ENCODE measurements at places on chromosomes 2 and 18. TPM values are rescaled to one million over a fixed set of nuclear protein-coding genes. Genes with fewer than 3 reads are reported as not detected.

DNA sequence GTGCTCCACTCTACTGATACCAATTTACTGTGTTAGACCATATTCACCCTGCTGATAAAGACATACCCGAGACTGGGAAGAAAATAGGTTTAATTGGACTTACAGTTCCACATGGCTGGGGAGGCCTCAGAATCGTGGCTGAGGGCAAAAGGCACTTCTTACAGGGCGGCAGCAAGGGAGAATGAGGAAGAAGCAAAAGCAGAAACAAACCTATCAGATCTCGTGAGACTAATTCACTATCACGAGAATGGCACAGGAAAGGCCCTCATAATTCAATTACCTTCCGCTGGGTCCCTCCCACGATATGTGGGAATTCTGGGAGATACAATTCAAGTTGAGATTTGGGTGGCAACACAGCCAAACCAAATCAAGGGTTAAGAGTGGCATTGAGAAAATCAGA, 65.2 kb downstream of the LDLRAD4 start:
- H3K4me3 ChIP-seq, result no peak overlapping the region
- H3K4me1 ChIP-seq, result no peaks in the 10 kb centered on the region
- no peak overlapping the region for H3K27ac ChIP-seq
- no peaks in the 10 kb centered on the region for H3K36me3 ChIP-seq
- DNase-seq, result no peak
- no peaks in the 10 kb centered on the region for H3K27me3 ChIP-seq

DNA sequence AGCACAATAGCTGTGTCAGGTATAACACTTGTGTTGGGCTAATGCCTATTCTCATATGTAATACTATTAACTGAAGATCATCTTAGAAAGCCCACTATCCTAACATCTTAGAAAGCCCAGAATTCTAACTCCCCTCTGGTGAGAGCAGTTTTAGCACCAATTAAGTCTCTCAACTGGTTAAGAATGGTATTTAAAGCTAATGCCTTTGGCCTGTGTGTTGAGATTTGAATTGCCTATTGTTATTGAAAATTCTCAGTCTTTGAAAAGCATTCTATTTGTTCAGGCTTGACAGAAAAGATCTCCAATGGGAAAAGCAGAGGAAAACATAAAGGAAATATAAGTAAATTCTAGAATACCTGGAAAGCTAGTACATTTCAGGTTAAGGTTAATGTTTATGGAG, 352.5 kb downstream of the ARHGAP15 start:
- H3K4me1 ChIP-seq, result peaks cover 8% of the 10 kb centered on the region
- H3K36me3 ChIP-seq, result no peaks in the 10 kb centered on the region

DNA sequence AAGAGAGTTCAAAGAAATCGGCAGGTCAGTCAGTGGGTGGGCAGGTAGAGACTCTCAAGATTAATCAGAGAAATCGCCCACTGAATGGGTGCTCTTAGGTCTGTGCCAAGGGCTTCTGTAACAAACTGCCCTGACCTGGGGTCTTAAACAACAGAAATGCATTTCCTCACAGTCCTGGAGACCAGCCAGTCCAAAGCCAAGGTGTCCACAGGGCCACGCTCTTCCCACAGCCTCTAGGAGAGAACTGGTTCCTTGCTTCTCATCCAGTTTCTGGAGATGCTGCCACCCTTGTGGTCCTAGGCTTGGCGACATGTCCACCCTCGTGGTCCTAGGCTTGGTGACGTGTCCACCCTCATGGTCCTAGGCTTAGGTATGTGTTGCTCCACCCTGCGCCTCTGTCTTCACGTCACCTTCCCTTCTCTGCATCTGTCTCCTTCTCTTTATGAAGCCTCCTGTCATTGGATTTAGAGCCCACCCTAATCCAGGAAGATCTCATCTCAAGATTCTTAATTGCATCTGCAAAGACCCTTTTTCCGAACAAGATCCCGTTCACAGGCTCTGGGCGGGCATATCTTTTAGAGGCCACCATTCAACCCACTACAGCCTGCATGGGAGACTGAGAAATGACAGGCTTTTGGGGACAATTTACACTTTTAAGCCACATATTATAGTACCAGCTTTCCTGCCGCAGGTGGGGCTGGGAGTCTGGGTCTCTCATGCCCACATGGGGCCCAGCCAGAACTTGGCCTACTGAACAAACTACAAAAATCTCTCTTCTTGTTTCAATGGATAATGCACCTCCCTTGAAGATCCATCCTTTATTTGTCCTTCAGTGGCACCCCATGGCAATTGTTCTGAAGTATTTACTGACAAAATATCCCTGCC, 161.3 kb downstream of the ASB1 start:
- no peak for DNase-seq
- no peaks in the 10 kb centered on the region for H3K27me3 ChIP-seq
- no peak overlapping the region for H3K4me3 ChIP-seq

DNA sequence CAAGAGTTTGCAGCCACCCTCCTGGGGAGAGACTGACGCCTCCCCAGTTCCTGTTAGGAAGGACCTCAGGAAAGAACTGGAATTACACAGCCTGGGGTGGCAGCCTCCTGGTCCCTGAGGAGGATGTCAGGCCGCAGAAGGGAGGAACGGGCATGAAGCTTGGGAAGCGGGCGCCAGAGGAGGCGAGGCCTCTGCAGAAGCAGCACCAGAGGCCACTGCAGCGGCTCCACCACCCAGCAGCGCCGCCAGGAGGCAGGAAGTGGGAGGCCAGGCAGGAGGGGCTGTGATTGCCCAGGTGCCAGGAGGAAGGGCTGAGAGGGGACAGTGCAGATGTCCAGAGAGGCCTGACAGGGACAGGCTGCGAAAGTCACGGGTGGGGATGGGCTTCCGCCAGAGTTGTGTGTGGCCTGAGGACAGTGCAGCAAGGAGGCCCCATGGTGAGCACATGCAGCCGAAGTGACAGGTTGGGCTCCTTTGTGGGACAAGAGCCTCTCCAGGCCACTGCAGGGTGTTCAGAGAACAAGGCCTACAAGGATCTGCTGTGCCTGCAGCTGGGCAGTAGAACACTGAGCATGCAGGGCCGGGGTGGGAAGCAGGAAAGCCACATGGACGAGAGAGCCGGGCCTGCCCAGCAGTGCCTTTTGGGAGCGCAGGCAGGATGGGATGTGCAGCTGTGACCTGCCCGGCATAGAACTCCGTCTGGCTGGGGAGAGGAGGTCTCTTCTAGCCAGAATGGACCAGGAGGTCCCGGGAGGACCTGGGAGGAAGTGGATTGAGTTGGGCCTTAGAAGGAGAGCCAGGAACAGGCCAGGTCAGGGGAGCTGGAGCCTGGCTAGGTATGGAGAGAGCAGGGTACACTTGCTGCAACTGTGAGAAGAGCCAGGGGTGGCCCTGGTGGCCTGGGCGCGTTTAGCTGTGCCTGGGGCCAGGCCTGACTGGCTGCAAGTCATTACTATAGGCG, 39.1 kb upstream of the ALPP start:
- H3K27ac ChIP-seq, result no peak overlapping the region
- no peaks in the 10 kb centered on the region for H3K4me1 ChIP-seq
- no peaks in the 10 kb centered on the region for H3K27me3 ChIP-seq
- no peak overlapping the region for H3K4me3 ChIP-seq
- peaks cover 22% of the 10 kb centered on the region for H3K36me3 ChIP-seq
- no peak for DNase-seq

GRCh38 chr2:45578056-45578843, 32.8 kb downstream of the SRBD1 start:
- H3K4me3 ChIP-seq, result no peak overlapping the region
- H3K27ac ChIP-seq, result no peak overlapping the region
- DNase-seq, result no peak
- no peaks in the 10 kb centered on the region for H3K27me3 ChIP-seq
- H3K36me3 ChIP-seq, result no peaks in the 10 kb centered on the region

GRCh38 chr2:140998577-140998976, 1132.2 kb downstream of the LRP1B start:
- no peaks in the 10 kb centered on the region for H3K4me1 ChIP-seq
- H3K27me3 ChIP-seq, result no peaks in the 10 kb centered on the region
- H3K27ac ChIP-seq, result no peak overlapping the region
- H3K4me3 ChIP-seq, result no peak overlapping the region
- H3K36me3 ChIP-seq, result no peaks in the 10 kb centered on the region
- DNase-seq, result no peak

- H3K4me1 ChIP-seq, result no peaks in the 10 kb centered on the region
- H3K27ac ChIP-seq, result no peak overlapping the region
- no peaks in the 10 kb centered on the region for H3K36me3 ChIP-seq
Observed at GRCh38 chr18:38076346-38077070, 510.9 kb upstream of the CELF4 start.

Gene REG3G
- not detected for total RNA-seq

DNA sequence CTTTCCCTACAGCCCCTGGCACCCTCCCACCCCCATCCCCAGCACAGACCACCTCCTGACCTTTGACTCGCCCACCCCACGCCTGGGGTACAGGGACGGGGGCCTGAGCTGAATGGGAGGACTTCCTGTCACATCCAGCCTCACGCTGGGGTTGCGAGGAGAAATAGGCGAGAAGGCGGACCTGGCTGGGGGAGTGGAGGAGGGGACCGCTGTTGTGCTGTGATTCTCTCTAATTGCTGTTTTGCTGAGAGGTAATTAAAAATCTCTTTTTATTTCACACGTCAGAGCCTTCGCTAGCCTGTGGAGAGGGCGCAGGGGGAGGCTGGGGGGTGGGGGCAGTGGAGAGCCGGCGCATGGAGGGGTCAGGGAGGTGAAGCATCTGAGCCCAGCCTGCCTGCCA, 9.7 kb upstream of the ECEL1 start:
- H3K27ac ChIP-seq, result no peak overlapping the region
- H3K4me3 ChIP-seq, result no peak overlapping the region
- DNase-seq, result no peak
- no peaks in the 10 kb centered on the region for H3K4me1 ChIP-seq
- peaks cover under 1% of the 10 kb centered on the region for H3K27me3 ChIP-seq
- no peaks in the 10 kb centered on the region for H3K36me3 ChIP-seq

- no peak for DNase-seq
- H3K27ac ChIP-seq, result peak overlapping the region; percentile 74
- H3K4me3 ChIP-seq, result no peak overlapping the region
- H3K36me3 ChIP-seq, result no peaks in the 10 kb centered on the region
- peaks cover 28% of the 10 kb centered on the region for H3K4me1 ChIP-seq
Observed at GRCh38 chr2:42961961-42962360, 169.6 kb upstream of the HAAO start.

Gene NEU2
- not detected for total RNA-seq

DNA sequence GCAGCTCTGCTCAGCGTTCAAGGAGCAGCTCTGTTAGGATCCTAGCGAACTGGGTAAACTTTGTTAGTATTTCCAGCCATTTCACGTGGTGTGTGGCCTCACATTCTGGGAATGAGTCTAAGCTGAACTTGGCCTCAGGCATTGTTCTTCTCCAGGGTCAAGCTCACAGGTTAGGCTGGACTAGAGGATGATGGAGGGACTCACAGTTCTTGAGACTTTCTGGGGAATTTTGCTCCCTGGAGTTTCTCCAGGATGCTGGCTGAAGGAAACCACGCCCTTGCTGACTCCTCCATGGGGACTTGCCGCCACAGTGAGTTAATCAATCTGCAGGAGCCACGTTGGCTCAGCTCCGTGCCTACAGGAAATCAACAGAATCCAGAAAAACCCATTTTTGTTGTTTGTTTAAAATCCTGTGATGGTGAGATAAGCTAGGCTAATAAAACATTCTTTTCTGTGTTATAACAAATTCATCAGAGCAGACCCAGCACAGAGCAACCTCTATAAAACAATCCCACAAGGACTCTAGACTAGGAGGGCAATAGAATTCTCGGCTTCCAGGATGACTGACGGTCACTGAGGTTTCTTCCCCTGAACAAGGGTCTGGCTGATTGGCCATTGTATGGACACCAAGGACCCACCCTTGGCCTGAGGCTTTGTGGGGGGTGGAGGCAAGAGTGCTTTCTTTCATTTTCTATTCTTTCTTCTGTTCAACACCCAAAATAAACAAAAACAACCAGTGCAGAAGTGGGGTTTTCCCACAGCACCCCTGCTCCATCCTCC, 12.6 kb downstream of the CNDP1 start:
- H3K27ac ChIP-seq, result peak overlapping the region; percentile 19
- DNase-seq, result no peak
- H3K4me1 ChIP-seq, result peaks cover 12% of the 10 kb centered on the region
- H3K4me3 ChIP-seq, result no peak overlapping the region
- H3K36me3 ChIP-seq, result no peaks in the 10 kb centered on the region
- no peaks in the 10 kb centered on the region for H3K27me3 ChIP-seq

Gene TUBA4B
- total RNA-seq, result not detected

Gene CDKL4
- total RNA-seq, result 0.79 TPM

DNA sequence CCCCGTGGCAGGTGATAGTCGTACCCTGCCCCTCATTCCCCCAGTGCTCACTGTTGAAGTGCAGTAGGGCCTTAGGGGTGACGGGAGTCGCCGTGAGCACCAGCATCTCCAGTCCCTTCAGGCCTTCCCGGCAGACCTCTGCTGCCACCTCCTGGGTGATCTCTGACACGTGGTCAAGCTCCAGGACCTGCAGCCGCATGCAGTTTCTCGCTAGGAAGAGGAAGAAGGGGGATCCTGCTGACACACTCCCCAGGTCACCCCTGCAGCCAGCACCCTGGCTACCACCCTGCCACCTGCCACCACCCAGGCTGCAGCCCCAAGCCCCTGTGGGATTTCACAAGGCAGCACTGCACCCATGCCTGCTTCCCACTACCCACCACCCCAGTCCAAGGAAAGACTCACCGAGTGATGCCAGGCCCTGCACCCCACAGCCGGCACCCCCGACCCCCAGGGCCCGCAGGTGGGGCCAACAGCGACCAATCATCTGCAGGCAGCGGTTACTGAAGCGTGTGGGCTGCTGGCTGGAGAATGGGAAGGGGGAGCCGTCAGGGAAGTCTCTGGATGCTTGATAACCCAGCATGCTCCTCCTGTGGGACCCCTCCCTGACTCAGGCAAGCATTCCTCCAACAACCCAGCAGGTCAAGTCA, 23.8 kb downstream of the FBXO41 start:
- no peak overlapping the region for H3K27ac ChIP-seq
- no peaks in the 10 kb centered on the region for H3K27me3 ChIP-seq
- no peaks in the 10 kb centered on the region for H3K4me1 ChIP-seq
- DNase-seq, result no peak

Gene TANC1
- 53.5 TPM for total RNA-seq

DNA sequence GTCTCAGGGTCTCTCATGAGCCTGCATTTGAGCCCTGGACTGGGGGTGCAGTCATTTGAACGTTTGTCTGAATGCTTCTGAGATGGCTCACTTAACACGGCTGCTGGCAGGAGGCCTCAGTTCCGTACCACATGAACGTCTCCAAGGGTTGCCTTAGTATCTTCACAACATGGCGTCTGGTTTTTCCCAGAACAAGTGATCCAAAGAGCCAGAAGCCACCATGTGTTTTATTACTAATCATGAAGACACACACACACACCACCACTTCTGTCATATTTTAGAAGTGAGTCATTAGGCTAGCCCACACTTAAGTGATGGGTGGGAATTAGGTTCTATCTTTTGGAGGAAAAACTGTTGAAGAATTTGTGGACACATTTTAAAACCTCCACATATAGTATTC, 15.0 kb upstream of the MYO1B start:
- no peak for DNase-seq
- peaks cover 4% of the 10 kb centered on the region for H3K4me1 ChIP-seq
- H3K36me3 ChIP-seq, result no peaks in the 10 kb centered on the region
- H3K27me3 ChIP-seq, result no peaks in the 10 kb centered on the region
- H3K4me3 ChIP-seq, result no peak overlapping the region
- H3K27ac ChIP-seq, result peak overlapping the region; percentile 64
